Dermis microvascular lymphatic vessel endothelial cell (primary cell): ENCODE measurements at places on chromosomes 1 and 21.

GRCh38 chr1:150974580-150975478, at the start of gene CERS2:
TSS of gene CERS2 (minus strand) at chr1:150974835. CDS start at chr1:150969090, 5,745 bp downstream.
- DNase-seq: peak; percentile 35

DNA sequence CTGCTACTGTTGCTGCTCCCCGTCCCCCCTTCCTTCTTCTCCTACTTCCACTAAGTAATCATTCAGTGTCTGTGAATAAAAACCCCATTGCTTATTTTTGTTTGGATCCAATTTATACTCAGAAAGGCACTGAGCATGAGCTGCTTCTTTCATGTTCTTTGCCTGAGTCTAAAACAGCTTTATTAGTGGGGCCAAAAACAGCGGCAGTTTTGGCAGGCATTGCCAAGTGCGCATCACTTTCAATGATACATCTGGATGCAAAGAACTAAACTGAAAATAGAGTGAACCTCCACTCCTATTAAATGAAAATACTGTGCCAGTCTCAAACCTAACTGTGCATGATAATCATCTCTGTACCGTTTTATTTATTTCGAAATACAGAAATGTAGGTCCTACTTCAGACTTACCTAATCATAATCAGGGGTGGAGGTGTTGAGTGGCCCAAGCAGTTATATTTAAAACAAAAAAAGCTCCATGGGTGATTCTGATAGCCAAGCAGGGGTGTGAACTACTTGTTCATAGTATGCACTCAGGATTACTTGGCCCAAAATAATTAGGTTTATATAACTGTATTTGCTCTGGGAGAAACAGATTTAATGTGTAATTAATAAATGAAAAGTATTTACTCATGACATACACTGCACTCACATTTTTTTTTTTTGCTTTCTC, 48.4 kb downstream of the NEK7 start:
- no peak for DNase-seq

DNA sequence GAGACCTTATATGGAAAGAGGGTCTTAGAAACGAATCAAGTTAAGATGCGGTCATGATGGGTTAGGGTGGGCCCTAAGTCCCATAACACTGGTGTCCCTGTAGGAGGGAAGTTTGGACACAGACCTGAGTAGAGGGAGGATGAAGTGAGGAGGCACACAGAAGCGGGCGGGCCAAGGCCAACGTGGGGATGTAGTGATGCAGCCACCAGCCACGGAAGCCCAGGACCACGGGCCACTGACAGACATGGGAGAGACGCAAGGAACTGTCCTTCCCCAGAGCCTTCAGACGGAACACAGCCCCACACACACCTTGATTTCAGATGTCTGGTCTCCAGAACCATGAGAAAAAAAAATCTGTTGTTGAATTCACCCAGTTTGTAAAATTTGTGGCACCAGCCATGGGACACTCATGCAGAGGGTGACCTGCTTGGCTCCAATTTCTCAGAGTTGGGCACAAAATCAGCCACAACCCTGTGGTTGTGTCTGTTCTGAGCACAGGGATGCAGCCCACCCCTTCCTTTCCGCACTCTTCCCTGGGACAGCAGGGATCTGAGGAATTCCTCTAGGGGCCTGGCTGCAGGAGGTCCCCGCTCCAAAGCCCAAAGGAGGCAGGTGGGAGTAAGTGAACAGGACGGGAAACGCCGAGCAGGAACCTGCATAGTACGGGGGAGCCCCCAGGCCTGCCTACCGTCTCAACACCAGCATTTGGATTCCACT, 61.1 kb downstream of the RIPK4 start:
- DNase-seq: no peak

- DNase-seq: no peak
These were observed 400 bp downstream of the NCF2 start for GRCh38 chr1:183589874-183590243.

GRCh38 chr1:28035420-28035819, 53.0 kb downstream of the EYA3 start:
- DNase-seq: no peak

GRCh38 chr1:79100385-79100784, 93.9 kb upstream of the ADGRL4 start:
- DNase-seq: peak; percentile 48

DNA sequence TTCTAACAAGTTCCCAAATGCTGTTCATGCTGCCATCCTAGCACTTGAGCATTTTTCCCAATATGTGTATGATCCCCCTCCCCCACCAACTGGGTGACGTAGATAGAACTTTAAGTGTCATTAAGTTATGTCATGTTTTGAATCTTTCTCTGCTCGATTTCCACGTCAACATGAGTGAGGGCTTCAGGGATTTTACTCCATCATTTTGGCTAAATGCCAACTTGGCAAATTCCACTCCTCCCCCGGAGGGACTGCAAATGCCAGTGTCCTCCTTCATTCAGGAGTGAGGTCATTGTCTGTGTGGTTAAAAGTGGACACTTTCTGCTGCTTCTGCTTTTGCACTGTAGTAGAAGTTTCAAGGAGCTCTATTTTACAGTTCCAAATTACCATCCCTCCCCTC, 201.7 kb downstream of the FGGY start:
- peak; percentile 44 for DNase-seq

DNA sequence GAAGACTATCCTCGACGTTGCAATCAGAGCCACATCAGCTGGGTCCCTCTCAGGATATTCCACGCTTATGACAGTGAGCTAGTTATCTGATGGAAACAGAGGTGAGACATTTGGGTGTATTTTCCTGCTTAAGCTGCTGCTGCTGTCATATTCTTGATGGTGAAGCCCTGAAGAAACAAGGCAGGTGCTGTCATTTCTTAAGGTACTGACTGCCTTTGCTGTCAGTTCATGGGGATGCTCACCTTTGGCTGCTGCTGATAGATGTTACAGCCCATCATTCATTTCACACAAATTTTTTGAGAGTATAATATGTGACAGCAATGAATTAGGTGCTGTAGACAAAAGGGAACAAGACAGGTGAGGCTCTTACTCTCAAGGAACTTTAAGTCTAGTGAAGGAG, 577.4 kb downstream of the LMO4 start:
- no peak for DNase-seq

GRCh38 chr21:17793246-17794123, 25.7 kb downstream of the C21orf91 start:
- DNase-seq: peak; percentile 6

- no peak for DNase-seq
These were observed 136.3 kb downstream of the DUSP10 start for GRCh38 chr1:221605569-221605968.

- no peak for DNase-seq
These were observed 17.0 kb upstream of the SLC5A9 start for GRCh38 chr1:48205522-48205921.

- DNase-seq: no peak
These were observed 316.6 kb downstream of the RYR2 start for GRCh38 chr1:237358555-237358954.

DNA sequence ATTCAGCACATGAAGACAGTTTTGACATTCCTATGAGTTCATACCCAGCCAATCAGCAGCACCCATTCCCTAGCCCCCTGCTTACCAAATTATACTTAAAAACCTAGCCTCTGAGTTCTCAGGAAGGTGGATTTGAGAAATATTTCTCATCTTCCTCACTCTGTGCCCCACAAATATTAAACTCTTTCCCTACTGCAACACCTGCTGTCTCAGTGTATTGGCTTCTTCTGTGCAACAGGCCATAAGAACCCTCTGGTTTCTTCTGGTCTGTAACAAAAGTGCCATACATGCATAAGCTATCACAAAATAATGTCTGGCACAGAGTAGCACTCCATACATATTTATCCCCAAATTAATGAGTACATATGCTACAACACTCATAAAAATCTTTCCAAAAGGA, 387.4 kb upstream of the CAMK1G start:
- no peak for DNase-seq

GRCh38 chr1:115228191-115228590, 109.9 kb downstream of the NGF start:
- DNase-seq: no peak

DNA sequence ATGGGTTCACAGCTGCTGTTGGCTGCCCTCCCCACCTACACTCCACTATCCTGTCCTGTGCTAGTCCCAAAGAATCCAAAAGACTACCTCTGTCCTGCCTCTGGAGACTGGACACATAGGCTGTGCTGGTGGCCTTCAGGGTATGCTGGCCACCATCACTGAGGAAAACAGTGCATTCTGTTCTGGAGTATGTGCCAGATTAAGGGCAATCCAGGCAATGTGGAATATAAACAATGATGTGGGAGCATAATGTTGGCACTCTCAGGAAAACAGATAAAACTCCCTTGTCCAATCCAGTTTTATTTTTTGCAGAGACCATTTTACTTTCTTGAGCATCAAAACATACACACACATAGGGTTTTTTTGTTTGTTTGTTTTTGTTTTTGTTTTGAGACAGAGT, 94.3 kb downstream of the GLUL start:
- DNase-seq: no peak

DNA sequence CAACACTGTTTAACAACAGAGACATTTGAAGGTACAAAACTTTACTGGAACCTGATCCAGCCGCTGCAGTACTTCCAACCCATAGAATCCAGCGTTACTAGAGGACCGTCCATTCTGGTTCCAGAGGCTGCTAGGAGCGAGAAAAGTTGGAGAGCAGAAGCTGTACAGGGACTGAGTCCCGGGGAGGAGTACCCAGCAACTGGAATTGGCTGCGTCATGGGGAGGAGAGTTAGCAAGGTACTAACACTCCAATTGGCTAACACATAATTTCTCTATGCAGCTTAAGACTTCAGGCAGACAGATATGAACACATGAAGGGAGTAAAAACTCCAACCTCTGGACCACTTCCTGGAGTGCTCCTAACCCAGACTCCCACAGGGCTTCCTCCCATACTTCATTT, 2.1 kb upstream of the QSOX1 start:
- DNase-seq: no peak

DNA sequence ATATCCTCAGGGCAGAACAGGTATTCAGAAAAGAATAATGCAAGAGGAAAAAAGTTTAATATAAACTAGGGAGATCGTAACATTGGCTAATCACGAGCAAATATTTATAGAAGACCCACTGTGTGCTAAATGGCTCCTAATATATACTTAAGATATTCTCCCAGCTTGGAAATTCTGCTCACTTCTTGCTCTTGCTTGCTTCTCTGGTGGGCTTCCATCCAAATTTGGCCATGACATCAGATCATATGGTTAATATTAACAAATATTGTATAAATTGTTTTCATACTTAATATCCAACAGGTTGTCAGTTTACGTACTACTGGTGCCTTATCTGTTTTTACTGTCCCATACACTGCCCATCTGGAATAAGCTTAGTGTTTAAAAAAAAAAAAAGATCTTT, 1.1 kb downstream of the COX20 start:
- DNase-seq: peak; percentile 7

DNA sequence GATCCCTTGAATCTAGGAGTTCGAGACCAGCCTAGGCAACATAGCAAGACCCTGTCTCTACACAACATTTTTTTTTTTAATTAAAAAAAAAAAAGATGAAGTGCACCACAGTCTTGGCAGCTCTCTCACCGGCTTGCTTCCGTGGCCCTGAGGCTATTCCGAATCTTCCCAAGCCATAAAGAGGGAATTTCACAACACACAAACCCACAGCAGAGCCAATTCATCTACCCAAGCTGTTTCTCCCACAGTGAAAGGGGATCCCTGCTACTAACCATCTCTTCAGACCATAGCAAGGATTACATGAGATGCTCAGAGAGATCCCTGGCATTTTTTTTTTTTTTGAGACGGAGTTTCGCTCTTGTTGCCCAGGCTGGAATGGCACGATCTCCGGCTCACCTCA, 8.3 kb upstream of the CHD5 start:
- no peak for DNase-seq

- DNase-seq: no peak
These were observed 5.0 kb downstream of the KPNA6 start for GRCh38 chr1:32112806-32113375.

- DNase-seq: no peak
These were observed 14.1 kb downstream of the DISP1 start for GRCh38 chr1:222828939-222829338.

DNA sequence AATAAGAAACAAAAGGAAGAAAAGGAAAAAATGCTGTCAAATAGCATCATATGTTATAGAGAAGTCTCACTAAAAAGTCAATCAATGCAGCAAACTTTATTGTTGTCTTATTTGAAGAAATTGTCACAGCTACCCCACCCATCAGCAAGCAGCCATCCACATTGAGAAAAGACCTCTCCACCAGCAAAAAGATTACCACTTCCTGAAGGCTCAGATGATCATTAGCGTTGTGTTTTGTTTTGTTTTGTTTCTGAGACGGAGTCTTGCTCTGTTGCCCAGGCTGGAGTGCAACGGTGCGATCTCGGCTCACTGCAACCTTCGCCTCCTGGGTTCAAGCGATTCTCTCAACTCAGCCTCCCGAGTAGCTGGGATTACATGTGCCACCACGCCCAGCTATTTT, 29.0 kb downstream of the ATP2B4 start:
- DNase-seq: no peak

- peak; percentile 16 for DNase-seq
These were observed 252.9 kb upstream of the NR5A2 start for GRCh38 chr1:199774433-199775089.

GRCh38 chr1:94044290-94044790, 76.6 kb downstream of the ABCA4 start:
- peak; percentile 90 for DNase-seq

- DNase-seq: no peak
These were observed 2.6 kb upstream of the SLC30A1 start for GRCh38 chr1:211581526-211581925.

GRCh38 chr1:244749230-244750016, 86.0 kb upstream of the COX20 start:
- no peak for DNase-seq

DNA sequence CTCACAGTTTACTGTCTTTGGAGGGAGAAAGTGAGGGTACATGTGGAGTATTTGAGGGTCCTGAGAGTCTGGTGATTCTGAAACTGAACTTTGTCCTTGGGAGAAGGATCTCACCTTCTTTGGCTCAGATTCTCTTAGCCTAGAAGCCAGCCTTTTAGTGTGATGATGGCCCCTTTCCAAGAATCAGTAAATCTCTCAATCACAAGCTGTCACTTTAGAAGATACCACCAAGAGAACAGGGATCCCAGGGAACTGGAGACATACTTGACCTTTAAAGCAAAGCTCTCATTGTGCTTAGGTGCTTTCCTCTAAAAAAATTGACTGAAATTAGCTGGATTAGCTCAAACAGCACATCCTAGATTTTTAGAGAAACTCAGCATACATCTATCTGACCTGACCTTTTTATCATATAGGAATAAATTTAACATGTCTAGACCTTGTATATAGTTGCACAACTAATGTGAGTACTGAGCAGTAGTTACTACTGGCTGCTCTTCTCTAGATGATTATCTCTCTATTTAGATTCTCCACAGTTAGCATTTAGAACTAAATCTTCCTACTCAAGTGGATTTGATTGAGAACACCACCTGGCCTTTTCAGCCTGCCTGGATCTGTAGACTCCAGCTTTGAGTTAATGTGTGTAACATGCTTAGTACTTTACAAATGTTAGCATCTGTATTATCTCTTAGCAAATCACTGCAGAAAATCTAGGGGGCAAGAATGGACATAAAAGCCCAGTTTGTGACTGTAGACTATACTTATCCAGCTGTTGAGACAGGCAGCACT, 157.7 kb downstream of the MAST2 start:
- no peak for DNase-seq
